Stimulated activated CD8-positive, alpha-beta memory T cell treated with anti-CD3 and anti-CD28 coated beads, Interleukin-4, amount 100 ng/mL, for 1 hour (primary cell): ENCODE measurements at places on chromosomes 7 and 10.

DNA sequence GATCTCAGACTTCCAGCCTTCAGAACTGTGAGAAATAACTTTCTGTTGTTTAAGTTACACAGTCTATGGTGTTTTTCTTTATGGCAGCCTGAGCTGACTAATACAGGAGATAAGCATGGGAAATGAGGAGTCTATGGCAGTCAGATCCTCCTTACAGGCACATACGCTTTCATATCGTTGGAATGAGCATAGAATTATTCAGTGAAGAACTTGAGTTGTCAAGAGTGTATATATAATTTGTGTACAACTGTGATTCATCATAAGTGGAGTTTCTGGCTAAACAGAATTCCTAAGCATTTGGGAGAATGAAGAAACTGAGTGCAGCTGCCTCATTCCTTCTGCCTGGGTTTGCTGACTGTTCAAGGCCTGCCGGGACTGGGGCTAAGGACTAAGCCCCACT lies 516.7 kb downstream of the ADRA2A start:
- DNase-seq: no peak

DNA sequence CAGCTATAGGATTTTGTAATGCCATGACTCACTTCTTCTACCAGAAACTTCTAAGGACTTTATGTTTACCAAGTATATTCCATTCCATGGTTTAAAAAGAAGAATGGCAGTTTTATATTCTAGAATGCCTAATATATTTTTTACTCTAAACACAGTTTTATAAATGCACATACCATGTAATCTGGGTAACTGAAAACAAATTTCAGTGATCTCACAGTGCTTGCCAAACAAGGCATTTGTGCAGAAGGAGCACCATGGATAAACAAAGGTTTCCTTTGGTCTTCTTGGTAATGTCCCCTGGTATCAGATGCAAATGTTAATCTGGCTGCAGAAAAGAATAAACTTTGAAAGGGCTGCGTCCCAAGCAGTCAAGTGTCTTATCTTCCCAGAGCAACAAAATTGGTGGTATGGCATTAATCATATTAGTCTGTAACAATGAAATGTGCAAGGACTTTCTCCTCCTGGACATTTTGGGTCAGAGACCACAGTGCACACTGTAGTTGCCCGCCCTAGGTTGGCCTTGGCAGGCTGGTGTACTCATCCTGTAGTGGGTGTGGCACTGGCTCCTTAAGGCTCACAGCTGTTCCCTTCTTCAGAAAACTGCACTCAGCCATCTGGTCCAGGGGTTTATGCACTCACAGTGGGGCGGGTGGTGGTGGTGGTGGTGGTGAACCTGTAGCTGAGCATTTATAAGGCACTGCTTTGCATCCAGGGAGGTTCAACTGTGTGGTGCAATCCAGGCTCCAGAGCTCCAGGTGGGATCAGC lies 56.7 kb downstream of the LAMB4 start:
- no peak for DNase-seq

GRCh38 chr7:143444785-143445184 lies 1.5 kb downstream of the TAS2R60 start:
- DNase-seq: no peak

DNA sequence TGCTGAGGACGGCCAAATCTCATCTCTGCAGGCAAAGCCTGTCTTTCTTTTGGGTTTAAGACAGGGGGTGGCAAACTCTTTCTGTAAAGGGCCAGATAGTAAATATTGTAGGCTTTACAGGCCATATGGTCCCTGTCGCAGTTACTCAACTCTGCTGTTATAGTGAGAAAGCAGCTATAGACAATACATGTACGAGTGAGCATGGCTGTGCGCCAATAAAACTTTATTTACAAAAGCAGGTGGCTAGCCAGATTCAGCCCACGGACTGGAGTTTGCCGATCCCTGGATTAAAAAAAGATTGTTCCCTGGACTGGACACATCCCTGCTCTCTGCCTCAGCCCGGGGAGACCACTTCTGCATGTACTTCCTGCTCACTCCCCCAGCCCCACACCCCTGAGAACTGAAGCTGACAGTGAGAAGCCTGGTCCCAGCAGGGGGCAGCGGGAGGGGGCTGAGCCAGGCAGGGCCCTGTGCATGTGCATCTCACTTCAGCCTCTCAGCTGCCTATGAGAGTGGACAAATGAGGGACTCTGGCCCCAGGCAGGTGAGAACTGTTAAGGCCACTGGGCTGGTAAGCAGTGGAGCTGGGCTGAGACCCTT lies 392.4 kb downstream of the PLXNA4 start:
- DNase-seq: no peak

DNA sequence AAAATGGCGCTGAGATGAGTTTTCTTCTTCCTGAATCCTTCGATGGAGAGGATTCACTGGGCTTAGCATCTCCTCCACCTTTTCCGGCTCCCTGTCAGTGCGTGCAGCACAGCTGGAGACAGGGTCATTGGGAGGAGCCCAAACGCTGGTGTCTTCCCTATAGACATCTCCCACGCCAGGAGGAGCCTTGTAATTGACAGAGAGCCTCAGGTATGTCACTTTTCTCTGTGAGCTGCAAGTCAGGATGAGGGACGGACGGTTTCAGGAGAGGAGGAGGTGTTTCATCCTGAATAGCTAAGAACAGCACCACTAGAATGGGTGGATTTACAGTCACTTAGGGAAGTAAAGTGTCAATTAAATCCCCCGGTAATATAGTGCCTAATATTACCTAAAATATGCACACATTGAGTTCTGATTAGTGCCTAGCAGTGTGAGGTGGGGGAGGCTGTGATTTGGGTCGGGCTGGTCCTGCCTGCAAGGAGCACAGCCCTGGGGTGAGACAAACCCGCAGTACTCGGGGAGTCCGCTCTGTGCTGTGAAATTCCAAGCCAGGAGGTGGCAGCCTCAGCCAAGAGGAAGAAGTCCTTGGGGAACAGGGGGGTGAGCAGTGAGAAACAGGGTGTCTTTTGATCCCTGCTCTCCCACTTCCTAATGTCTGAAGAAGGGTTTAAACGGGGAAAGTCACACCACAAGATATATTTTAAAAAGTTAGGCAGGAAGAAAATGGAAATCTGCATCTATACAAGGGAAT lies 28.2 kb downstream of the IL15RA start:
- no peak for DNase-seq

- no peak for DNase-seq
Observed at GRCh38 chr10:71889388-71889987, 38.4 kb upstream of the PSAP start.

GRCh38 chr7:109879287-109879828 lies 1211.6 kb upstream of the LRRN3 start:
- DNase-seq: no peak

- no peak for DNase-seq
Observed at GRCh38 chr10:5743736-5744135, 59.1 kb downstream of the TASOR2 start.

- no peak for DNase-seq
Observed at GRCh38 chr7:28298870-28299518, 113.3 kb upstream of the CREB5 start.

DNA sequence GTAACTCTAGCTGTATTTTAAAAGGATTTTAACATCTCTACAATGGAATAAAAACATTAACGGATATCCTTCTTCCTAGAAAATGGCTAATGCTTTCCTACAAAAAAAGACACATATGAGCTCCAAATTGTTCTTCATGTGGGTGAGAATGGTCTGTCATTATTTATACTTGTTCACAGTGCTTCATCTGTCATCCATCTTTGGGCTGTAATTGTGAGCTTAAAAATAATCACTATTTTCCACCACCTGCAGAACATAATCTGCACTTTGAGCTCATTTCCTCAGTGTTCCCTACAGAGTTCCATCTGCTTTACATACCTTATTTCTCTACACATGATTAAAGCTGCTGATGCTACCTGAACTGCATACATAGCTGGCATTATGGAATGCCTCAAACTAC lies 979.1 kb upstream of the C7orf33 start:
- no peak for DNase-seq

DNA sequence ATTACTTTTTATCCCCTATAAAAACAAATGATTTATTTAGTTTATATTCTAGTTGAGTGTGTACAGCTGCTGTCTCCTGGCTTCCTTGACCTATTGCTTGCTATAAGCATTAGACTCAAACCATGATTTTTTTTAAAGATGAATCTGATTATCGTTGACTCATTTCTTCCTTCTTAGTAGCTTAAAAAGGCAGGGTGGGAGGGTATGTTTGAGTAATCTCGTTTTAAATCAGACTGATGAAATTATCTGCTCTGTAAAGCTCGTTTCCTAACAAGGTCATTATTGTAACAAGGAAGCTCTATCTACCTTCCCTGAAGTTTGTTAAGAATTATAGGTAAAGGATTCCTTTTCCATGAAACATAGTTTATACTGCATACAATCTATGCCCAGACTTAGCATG lies 276.3 kb upstream of the KCND2 start:
- DNase-seq: no peak

- no peak for DNase-seq
Observed at GRCh38 chr10:62627983-62628382, 176.5 kb upstream of the ADO start.

DNA sequence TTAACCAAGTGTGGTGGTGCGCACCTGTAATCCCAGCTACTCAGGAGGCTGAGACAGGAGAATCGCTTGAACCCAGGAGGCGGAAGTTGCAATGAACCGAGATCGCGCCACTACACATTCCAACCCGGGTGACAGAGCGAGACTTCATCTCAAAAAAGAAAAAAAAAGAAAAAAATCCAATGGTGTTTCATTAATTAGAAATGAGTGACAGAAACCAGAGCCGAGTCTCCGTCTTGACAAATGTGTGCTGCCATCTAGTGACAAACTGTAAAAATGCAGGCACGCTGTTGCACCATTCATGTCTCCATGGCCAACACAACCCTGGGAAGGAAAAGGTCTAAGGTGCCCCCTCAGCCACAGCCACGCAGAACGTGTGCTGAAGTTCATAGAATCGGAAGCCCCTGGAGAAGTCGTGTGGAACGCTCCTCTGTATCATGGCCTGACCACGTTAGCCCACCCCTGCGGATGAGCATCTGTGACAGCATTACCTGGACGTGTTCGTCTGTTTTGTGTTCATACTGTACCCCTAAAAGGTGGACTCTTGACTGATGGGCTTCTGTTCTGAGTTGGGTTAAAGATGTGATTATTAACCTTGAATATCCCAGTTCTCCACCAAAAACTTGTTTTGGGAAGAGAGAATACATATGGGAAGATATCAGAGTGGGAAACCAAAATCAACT lies 94.9 kb downstream of the LYZL2 start:
- DNase-seq: peak; percentile 40

GRCh38 chr10:110492069-110492822 lies 5.5 kb upstream of the DUSP5 start:
- no peak for DNase-seq
